Activated T-cell treated with anti-CD3 and anti-CD28 coated beads for 1 hour (primary cell): ENCODE measurements at places on chromosomes 6 and 20.

DNA sequence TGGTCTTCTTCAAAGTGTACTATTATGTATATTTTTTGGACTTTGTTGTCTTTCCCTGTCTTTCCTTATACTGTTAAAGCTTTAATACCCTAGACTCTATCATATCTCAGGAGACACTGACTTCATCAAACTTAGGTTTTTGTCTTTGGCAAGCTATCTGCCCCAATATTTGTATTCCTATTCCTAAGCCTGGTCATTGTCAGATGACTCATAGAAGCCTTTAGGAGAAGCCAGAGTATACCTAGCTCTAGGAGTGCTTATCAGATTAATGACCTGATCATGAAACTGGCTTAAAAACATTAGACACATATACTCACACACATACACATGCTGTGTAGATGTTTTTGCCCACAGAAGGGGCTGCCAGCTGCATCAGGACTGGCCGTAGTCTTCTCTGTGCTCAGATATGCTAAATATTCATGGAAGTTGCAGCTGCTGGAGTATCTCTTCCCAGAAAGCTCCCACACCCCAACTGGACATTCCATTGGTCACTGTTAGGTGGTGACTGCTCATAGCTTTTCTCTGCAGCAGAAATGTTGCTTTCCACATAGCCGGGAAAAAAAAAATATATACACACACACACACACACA is 102.0 kb downstream of the ANKS1A start:
- no peak for DNase-seq

DNA sequence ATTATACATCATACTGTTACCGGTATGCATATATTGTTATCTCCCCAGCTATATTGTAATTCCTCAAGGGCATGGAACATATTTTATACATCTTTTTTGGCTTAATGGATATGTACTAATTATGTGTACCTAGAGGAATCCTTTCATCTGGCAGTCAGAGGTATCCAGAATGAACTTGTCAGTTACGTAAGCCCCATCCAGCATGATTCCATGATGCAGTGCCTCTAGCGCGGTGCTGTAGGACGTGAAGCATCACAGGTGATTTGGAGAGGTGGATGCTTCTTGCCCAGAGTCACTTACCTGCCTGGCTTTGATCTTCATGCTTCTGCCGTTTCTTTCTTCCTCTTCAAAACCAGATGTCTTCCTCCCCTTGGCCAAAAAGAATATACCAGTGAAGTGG is 159.1 kb downstream of the UST start:
- no peak for DNase-seq

DNA sequence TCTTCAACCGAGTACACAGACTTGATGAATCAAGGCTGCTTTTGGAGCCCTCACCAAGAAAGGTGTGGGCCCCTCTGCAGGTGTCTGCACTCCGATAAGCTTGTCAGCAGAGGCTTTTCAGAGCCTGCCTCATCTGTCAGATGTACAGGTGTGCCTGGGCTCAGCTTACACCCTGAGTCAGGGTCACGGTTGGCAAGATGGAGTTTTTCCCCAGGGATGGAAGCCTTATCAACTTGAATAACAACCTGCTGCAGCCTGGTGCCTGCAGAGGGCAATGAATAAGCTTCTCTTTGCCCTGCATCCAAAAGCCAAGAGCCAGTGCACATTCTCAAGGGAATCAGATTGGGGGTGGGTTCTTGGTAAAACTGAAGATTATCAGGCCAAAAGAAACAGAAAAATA is 427.1 kb downstream of the CD83 start:
- no peak for DNase-seq

GRCh38 chr20:40607927-40608326 is 81.1 kb downstream of the MAFB start:
- DNase-seq: no peak

- no peak for DNase-seq
Measured at GRCh38 chr6:319177-320131, 27.2 kb downstream of the DUSP22 start.

GRCh38 chr20:30511322-30512030 is 746.0 kb upstream of the DEFB115 start:
- DNase-seq: no peak

DNA sequence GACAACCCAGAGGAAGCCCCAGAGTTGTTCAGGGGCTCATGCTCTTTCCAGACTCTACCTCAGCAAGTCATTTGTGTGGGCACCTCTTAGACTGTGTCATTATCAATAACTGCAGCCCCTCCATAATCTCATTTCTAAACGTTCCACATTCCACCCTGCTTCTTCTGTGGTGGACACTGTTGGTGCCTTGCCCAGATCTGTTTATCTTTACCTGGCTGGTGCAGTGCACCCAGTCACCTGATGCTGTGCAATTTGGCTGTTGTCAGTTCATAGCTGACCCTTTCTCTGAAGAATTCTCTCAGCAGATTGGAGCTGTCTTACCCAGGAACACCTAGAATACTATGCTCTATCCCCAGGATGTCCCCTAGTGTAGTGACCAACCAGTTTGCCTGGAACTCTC is 80.0 kb downstream of the ATRN start:
- DNase-seq: no peak

GRCh38 chr6:5287205-5287965 is 26.1 kb downstream of the FARS2 start:
- no peak for DNase-seq

DNA sequence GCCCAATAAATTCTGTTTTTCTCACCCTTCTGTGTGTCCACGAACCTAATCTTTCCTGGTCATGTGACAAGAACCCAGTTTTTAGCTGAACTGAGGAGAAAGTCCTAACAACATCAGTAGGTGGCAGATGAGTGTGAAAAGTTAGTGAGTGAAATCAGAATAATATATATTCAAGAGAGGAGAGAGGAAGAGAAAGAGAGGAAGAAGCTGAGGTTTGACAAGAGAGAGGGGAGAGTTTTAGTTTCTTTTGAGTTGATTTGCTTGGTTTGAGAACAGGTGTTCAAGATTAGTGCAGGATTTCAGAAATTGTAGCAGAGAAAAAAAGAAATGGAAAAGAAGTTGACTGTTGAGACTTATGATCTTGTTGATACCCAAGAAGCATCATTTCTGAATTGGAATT is 930.5 kb upstream of the FLRT3 start:
- no peak for DNase-seq

DNA sequence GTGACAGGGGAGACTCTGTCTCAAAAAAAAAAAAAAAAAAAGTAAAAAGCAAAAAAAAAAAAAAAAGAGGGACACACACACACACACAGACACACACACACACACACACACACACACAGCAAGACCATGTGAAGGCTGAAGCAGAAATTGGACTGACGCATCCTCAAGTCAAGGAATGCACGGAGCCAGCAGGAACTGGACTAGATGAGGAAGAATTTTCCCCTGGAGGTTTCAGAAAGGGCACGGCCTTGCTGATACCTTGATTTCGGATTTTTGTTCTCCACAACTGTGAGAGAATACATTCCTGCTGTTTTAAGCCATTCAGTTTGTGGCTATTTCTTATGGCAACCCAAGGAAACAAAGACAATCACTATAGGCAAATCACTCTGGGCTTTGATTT is 176.9 kb upstream of the SALL4 start:
- DNase-seq: no peak

GRCh38 chr6:101650402-101651100 is 257.0 kb downstream of the GRIK2 start:
- DNase-seq: no peak
